NCI-H1105 treated with DMSO at 0.1 percent for 48 hours (cell line): ENCODE measurements at places on chromosomes 1 and 21.

GRCh38 chr1:37859507-37860345 lies at the start of gene MTF1:
Gene MTF1, minus strand, starts transcription at chr1:37859592. Its CDS starts 1,934 bp downstream, at chr1:37857658.
- DNase-seq: peak; percentile 96

- no peak for DNase-seq
Observed at GRCh38 chr1:219924342-219924741, 4.0 kb downstream of the SLC30A10 start.

- DNase-seq: no peak
Observed at GRCh38 chr1:145701306-145701862, 5.8 kb downstream of the PDZK1 start.

- DNase-seq: no peak
Observed at GRCh38 chr1:52603630-52604029, 1.5 kb downstream of the GPX7 start.

GRCh38 chr21:31781737-31782136 lies 49.8 kb upstream of the SCAF4 start:
- peak; percentile 51 for DNase-seq

DNA sequence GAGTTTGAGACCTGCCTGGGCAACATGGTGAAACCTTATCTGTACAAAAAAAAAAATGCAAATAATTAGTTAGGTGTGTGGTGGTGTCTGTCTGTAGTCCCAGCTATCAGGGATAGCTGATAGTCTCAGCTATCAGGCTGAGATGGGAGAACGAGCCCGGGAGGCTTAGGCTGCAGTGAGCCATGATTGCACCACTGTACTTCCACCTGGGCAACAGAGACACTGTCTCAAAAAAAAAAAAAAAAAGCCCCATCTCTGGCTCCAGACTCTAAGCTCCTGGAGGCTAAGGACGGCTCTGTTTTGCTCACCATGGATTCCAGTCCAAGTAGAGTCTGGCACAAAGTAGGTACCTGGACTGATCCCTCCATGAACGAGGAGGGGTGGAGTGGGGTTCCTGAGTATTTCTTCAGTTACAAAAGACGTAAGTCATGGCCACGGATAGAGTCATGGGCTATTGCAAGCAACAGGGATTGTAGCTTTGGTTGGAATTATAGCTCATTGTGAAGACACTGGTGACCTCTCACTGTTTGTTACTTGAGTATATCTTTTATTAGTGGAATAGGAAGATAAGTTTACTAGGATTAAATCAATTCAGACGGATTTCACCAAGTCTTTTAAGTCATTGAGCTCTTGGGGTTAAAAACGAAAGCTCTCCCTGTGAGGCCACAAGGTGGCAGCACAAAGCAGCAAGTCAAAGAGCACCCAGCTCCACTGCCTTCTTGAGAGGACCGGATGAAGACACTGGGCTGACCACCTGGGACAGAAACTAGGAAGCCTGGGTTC lies 35.6 kb upstream of the TMEM61 start:
- DNase-seq: peak; percentile 73

- no peak for DNase-seq
Observed at GRCh38 chr1:118949315-118949714, 38.8 kb downstream of the TBX15 start.

- DNase-seq: peak; percentile 10
Observed at GRCh38 chr1:16124377-16125087, 31.3 kb downstream of the EPHA2 start.

GRCh38 chr1:245600658-245601057 lies 445.9 kb downstream of the KIF26B start:
- no peak for DNase-seq
